ENCODE measurements at places on chromosomes 2 and 18.

- no peak for DNase-seq
Observed at GRCh38 chr2:111046670-111047069, 74.0 kb upstream of the BCL2L11 start.

DNA sequence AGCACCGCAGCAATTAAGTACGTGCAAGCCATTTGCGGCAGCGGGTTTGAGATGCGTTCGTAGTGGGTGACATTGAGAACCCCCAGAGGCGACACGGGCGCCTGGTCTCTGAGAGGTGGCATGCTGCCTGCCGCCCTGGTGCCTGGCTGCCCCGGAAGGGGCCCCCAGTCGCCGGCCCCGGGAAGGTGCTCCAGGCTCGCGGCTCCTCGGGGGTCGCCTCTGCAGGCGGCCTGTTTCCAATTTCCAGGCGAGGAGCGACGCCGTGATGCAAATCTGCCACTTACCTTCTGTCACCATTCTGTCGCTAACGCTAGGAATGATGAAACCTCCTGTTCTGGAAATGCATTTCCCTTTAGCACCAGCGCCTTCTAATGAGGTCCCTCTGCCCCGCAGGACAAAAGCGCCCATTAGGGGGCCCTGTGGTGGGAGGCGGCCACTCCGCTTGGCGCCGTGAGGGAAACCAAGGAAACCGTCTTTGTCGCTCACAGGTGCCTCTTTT lies 13.0 kb downstream of the KIF5C start:
- DNase-seq = no peak

GRCh38 chr18:59569390-59569791 lies 127.8 kb downstream of the CCBE1 start:
- DNase-seq = no peak

- DNase-seq = no peak
Observed at GRCh38 chr2:8862230-8862629, 24.8 kb upstream of the KIDINS220 start.

DNA sequence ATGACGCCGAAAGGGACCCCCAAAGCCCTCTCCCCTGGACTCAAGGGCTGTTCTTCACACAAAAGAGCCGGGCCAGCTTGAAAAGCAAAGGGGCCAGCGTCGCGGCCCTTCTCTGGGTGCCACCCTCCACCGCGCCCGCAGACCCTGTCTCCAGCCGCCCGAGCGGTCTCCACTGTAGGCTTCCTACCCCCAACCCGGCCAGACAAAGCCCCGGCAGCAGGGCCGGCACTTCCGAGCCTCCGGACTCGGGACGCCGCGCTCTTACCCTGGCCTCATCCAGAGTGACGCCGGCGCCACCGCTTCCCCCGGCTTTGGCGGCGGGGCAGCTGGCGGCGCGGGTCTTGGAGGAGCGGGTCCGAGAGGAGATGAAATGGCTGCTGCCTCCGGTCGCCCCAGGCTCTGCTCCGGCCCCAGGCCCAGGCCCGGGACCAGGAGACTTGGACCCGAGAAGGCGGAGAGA lies 603 bp downstream of the ATAD2B start:
- DNase-seq = no peak

- DNase-seq = no peak
Observed at GRCh38 chr2:29733213-29733612, 188.2 kb downstream of the ALK start.
